ENCODE measurements at places on chromosomes 12 and 14.

GRCh38 chr14:67411820-67412421, at the start of gene PLEK2:
Gene PLEK2 (minus strand): TSS chr14:67412165. CDS start chr14:67412059, 106 bp downstream.
- DNase-seq, result peak; percentile 20

DNA sequence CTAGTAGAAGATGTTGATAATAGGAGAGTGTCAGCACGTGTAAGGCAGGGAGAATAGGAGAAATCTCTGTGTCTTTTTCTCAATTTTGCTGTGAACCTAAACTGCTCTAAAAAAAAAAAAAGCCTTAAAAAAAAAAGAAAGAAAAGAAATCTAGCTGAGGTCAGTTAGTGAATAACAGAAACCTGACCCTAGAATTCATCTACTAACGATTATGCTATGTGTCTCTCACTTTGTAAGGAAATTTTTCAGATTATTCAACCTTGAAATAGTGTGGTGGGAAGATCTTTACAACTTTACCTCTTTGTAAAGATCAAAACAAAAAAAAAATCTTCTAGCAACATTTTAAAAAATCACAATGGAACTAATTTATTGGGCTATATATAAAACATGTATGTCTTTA, 995.7 kb downstream of the GALC start:
- DNase-seq, result no peak

DNA sequence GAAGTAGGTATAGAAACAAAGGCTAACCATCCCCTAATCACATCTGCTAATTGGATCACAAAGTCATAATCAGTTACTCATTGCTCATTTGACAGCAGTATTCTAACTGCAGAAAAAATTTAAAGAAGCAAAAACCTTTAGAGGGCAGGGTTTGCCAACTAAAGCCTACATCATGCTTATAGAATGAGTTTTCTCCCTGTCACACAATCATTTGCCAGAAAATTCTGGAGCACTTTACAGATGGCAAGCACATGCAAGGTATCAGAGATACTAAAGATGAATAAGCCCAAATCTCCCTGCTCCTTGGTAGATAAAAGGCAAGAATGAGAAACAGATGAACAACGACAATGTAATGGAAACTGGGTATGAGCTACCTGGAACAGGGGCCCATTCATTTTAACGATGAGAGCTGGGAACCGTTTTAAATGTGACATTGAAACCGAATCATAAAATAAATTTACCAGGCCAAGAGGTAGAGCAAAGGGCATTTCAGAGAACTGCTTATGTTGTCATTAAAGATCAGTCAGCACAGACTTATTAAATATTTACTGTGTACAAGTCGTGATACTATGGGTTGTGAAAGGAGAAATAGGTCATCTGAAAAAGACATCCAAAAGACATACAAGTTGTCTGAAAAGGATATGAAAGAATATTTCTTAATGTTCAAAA, 211.4 kb upstream of the ABCD2 start:
- DNase-seq, result peak; percentile 23

GRCh38 chr12:92107094-92107493, 38.6 kb downstream of the BTG1 start:
- no peak for DNase-seq

DNA sequence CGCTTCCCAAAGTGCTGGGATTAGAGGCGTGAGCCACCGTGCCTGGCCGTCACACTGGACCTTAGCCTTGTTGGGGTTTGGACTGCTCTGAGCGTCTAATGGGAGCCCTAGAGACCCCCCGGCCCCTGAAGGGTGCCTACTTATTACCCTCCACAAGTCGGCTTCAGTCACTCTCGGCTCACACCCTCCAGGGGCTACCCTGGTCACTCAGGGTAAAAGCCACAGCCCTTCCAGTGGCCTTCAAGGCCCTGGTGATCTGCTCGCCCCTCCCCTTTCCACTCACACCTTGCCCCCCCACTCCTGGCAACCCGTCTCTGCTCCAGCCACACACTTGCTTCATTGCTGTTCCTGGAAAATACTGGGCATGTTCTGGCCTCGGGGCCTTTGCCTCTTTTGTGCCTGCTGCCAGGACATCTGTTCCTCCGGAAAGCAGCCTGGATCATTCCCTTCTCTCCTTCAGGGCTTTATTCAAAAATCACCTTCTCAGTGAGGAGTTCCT, 3.6 kb upstream of the MORN3 start:
- DNase-seq, result no peak

DNA sequence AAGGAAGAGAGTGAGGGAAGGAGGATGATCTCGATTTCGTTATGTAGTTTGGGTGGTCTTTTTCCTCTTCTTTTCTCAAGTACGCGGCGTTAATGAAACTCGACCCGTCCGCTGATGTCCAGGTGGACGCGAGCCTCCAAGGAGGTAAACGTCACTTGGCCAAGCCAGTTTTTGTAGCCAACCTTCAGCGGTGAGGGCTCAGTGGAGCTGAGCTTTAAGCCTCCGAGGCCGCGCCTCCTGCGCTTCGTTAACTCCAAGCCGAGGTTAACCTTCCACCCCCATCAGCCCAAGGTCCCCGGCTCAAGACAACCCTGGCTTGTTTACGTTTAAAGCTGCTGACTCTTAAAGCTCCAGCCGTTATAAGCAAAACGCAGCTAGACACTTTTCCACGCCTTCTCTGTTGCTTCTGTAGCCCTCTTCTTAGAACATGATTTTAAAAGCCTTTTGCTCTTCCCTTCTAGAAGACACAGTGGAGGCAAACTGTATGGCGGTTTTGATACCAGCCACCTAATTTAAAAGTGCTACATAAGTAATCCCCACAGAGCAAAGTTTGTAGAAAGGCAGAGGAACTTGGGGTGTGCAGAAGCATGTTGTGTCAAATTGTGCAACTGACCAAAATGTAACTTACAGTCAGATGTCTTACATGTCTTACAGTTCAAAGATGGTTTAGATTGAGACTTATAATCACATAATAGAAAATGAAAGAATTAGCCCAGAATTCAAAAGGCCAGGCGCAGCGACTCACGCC, 923 bp upstream of the ITPR2 start:
- no peak for DNase-seq

- DNase-seq, result peak; percentile 32
Observed at GRCh38 chr12:115998119-115998633, 279.3 kb downstream of the MED13L start.

DNA sequence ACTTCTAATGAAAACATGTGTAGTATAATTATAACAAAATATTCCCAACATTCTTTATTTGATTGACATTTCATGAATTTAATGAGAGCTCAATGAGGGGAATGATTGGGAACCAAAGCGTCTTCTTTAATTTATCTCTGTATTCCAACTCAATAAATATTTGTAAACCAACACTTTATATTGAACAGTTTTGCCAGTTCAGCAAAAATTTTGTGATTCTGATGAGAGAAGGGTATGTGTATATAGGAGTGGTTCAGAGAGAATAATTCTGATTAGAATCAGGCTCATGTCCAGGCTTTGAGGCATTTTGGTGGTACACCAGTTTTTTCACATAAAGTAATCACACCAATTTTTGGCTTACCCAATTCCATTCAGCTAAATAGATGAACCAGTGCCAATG, 564.2 kb downstream of the TMTC2 start:
- DNase-seq, result no peak

DNA sequence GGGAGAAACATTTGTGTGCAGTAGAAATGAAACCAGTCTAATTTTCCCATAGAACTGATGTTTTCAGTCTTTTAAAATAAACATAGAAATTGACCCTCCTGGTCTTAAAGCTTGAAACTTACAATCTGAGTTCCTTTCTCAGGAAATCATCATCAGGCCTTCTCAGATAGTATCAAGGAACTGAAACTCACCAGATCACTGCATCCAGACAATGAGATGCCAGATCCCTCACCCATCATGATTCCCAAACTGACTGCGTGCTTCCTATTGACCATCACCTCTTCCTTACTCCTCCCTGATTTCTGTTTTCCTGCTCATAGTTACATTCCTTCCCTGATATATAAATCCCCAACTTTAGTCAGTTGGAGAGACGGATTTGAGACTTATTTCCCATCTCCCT, 195.0 kb upstream of the AMIGO2 start:
- DNase-seq, result no peak

GRCh38 chr12:87670448-87670847, 358.8 kb downstream of the C12orf50 start:
- no peak for DNase-seq

- DNase-seq, result no peak
Observed at GRCh38 chr12:94242901-94243300, 94.5 kb downstream of the PLXNC1 start.

DNA sequence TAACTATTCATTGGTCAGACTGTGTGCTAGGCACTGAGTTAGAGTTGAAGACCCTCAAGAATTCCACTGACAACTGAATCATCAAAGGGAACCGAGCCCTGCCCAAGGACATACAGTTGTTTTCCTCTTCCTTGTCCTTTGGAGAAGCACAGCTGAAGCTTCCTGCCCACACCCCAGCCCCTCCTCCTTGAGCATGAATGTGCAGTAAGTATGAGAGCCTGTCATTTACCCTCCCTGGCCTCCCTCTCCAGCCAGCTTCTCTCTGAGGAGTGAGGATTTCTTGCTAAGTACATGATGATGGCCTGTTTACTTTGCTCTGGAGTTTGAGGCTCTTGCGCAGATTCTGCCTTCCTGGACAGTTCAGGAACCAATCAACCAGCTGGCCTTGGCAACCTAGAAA, 235.2 kb downstream of the CACNA1C start:
- no peak for DNase-seq

GRCh38 chr14:51628238-51628637, 23.5 kb upstream of the FRMD6 start:
- no peak for DNase-seq

DNA sequence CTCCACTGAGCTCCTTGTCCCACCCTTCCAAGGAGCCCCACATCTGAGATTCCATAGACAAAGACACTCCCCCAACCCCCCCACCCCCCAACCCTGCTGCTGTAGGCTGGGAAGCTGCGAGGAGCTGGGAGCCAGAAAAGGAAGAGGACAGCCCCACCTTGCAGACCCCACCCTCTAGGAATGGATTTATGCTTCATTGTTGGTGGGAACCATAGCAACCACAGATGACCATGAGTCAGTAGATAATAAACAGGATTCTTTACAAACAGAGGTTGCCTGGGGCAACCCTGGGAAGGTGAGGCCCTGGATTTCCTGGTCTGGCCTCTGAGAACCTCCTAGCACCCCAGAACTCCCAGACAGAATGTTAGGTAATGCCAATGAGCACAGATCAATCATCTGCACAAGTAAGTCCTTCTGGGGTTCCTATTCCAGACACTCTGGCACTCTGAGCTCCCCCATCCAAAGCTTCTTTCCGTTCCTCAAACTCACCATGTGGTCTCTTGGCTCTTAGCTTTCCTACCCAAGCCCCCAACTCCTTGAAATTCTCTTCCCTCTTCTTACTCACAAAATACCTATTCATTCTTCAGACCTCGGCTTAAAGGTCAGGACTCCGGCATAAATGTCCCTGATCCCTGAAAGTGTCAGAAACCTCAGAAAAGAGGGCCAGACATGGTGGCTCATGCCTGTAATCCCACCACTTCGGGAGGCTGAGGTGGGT, 15.2 kb upstream of the PLEKHG6 start:
- DNase-seq, result peak; percentile 88

- DNase-seq, result no peak
Observed at GRCh38 chr12:107679336-107679735, 6.3 kb upstream of the PWP1 start.

GRCh38 chr12:70467918-70468733, 102.0 kb downstream of the KCNMB4 start:
- DNase-seq, result no peak

DNA sequence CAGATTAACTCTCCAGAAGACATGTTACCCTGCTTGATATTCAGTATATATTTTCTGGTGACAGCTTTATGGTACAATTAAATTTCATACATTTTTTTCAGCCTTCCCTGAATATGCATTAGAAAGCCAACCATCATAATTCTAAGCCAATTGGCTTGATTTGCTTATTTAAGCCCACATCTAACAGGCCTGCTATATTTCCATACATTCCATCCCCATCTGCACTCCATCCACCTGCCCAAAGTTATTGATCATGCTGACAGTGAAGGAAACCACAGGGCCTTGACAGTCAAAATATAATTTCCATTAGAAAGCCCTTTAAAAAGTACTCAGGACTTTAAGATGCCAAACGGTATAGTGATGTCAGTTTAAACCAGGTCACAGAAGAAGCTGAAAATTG, 164.3 kb downstream of the GXYLT1 start:
- DNase-seq, result no peak

DNA sequence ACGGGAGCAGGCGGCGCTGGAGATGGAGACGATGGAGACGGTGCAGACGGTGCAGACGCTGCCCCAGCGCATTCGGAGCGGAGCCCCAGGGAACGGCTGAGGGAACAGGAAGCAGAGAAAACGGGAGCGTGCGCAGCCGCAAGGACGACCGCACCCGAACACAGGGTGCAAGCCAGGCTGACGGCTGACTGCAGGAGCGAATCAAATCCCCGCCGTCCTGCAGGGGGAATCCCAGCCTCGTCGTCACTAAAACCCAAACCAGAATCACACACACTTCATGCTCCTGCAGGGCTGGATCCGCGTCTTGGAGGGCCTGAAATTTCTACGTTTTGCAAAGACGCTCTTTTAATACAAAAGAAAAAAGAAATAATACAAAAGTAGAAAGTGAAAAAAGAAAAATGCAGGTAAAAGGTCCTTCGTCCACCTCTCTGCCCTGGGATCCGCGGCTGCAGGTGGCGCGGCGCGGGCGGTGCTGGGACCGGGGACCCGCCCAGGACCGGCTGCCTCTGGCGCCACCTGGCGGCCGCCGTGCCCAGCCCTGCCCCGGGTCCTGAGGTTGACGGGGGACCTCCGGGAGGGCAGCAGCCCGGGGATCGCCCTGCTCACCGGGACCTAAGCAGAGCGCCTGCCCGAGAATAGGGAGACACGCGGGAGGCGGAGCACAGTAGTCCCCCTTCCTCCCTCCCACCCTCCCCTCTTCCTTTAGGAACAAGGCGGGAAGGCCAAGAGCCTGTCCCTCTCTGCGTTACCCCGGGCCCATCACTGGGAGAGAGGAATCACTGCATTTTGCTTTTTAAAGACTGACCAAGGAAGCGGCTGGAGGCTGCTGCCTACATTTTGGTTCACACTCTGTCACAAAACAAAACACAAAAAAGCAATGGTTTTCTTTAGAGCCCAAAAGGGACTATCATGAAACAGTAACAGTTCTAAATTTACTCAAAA, 20.1 kb downstream of the STX2 start:
- DNase-seq, result no peak

- no peak for DNase-seq
Observed at GRCh38 chr12:26268841-26269561, 73.6 kb downstream of the SSPN start.

DNA sequence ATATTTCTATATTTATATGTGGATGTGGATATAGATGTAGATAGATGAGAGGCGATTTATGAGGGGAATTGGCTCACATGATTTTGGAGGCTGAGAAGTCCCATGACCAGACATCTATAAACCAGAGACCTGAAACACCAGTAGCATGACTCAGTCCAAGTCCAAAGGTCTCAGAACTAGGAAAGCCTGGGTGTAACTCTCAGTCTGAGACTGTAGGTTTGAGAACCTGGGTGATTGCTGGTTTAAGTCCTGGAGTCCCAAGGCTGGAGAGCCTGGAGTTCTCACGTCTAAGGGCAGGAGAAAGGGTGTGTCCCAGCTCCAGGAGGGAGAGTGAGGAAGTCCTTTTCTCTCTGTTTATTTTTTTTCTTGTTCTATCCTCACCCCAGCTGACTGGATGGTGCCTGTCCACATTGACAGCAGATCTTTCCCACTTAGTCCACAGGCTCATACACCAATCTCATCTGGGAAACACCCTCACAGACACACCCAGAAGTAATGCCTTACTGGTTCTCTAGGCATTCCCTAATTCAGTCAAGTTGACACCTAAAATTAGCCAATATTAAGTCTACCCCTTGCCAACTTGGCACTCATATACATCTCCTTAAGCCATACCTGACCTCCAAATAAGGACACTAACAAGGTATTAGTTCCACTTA, 45.4 kb downstream of the EMP1 start:
- no peak for DNase-seq

Data from GM04504 (cell line).